ENCODE measurements at places on chromosomes 12 and 14. TPM values are rescaled to one million over a fixed set of nuclear protein-coding genes. Genes with fewer than 3 reads are reported as not detected.
A peak's percentile ranks its signal among the peaks of the same experiment; 100 is the strongest.

DNA sequence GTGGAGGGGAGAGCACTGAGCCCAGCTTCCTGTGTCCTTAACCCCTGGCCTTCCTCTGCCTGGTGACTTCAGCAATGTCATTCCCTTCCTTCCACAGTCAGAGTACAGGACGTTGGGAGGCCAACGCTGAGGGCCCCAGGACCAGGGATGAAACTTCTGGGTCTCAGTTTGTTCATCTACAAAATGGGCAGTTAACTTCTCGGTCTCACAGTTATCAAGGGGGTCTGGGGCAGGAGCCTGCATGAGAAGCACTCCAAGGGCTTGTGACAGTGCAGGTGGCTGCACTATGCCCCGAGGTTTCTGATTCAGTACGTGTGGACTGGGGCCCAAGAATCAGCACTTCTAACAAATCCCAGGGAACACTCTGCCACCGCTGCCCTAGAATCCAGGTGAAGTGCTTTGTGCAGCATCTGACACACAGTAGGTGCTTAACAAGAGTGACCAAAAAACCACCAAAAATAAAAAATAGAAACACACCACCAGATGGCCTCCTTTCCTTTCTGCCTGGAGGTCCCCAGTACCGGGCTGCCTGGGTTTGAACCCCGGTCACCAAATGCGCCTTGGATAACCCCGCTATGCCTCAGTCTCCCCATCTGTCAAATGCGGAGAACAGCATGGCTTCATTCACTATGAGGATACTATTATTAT lies 80.4 kb downstream of the RFLNA start:
- H3K36me3 ChIP-seq: peaks cover 3% of the 10 kb centered on the region
- no peak overlapping the region for H3K4me3 ChIP-seq
- no peak for DNase-seq
- no peak overlapping the region for H3K27ac ChIP-seq
- no peaks in the 10 kb centered on the region for H3K27me3 ChIP-seq

DNA sequence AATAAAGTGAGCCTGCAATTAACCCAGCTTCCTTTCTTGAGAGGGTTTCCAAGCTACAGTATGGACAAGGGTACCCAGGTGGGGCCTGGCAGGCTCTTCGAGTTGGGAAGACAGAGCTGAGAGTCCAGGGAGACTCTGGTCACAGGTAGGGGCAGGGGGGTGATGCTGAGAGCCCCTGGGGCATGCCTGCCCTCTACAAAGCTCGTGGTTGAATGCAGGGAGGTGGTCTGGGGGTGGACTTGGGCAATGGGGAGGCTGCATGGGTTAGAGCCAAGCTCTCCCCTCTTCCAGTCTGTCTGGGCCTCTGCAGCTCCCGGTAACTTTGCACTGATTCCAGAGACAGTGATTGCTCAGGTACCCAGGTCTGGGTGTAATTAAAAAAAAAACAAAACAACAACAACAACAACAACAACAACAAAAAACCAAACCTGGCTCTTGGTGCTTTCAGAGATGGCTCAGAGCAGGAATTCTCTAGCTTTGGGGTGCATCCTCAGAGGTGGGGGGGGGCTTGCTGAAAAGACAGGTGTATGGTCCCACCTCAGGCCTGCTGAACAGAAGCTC lies 30.8 kb upstream of the PPP2R5C start:
- no peaks in the 10 kb centered on the region for H3K27me3 ChIP-seq
- H3K4me1 ChIP-seq: peaks cover 32% of the 10 kb centered on the region
- DNase-seq: no peak
- peak overlapping the region; percentile 95 for H3K27ac ChIP-seq
- H3K4me3 ChIP-seq: peak overlapping the region; percentile 62
- no peaks in the 10 kb centered on the region for H3K36me3 ChIP-seq

DNA sequence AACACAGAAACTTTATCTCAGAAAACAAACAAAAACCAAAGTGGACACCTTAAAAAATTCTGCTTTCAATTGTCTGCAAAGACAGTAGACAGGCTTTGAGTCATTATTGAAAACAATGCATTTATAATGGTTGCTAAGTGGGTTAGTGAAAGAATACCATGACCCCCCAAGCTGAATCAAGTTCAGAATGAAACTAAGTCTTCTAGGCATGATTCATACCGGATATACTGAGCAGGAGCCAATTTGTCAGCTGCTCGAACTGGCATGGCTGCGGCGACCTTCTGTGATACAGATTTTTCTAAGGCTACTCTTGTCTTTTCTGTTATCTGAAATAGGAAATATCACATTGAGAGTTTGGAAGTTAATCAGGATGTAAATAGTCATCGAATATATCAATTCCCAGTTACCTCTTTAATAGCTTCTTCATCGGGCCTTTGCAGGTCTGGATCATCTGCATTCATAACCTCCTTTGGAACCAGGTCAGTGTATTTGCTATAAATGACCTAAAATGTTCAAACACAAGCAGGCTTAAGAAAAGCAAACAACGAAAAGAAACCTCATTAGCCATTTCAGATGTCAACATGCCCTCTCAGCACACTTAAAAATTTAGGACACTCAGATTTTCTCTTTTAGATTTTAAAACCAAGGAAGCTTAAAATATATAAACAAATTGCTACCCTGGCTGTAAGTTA lies 22.3 kb downstream of the SNW1 start:
- H3K27me3 ChIP-seq: no peaks in the 10 kb centered on the region
- no peak overlapping the region for H3K4me3 ChIP-seq

- no peaks in the 10 kb centered on the region for H3K27me3 ChIP-seq
- no peak overlapping the region for H3K27ac ChIP-seq
- peaks cover 13% of the 10 kb centered on the region for H3K36me3 ChIP-seq
- no peak for DNase-seq
These were observed 69.9 kb upstream of the PSMA6 start for GRCh38 chr14:35222324-35222723.

GRCh38 chr14:99733540-99734405 lies 49.7 kb downstream of the CYP46A1 start:
- H3K36me3 ChIP-seq: no peaks in the 10 kb centered on the region
- no peak for DNase-seq
- H3K4me1 ChIP-seq: no peaks in the 10 kb centered on the region
- no peak overlapping the region for H3K27ac ChIP-seq
- H3K4me3 ChIP-seq: no peak overlapping the region

- no peak overlapping the region for H3K27ac ChIP-seq
- H3K27me3 ChIP-seq: no peaks in the 10 kb centered on the region
- no peak overlapping the region for H3K4me3 ChIP-seq
- no peaks in the 10 kb centered on the region for H3K36me3 ChIP-seq
- DNase-seq: no peak
These were observed 36.4 kb downstream of the TMTC2 start for GRCh38 chr12:82723093-82723492.

GRCh38 chr12:92134638-92135274 lies 10.9 kb downstream of the BTG1 start:
- DNase-seq: no peak
- peak overlapping the region; percentile 70 for H3K4me3 ChIP-seq
- peak overlapping the region; percentile 88 for H3K27ac ChIP-seq
- peaks cover 61% of the 10 kb centered on the region for H3K36me3 ChIP-seq

DNA sequence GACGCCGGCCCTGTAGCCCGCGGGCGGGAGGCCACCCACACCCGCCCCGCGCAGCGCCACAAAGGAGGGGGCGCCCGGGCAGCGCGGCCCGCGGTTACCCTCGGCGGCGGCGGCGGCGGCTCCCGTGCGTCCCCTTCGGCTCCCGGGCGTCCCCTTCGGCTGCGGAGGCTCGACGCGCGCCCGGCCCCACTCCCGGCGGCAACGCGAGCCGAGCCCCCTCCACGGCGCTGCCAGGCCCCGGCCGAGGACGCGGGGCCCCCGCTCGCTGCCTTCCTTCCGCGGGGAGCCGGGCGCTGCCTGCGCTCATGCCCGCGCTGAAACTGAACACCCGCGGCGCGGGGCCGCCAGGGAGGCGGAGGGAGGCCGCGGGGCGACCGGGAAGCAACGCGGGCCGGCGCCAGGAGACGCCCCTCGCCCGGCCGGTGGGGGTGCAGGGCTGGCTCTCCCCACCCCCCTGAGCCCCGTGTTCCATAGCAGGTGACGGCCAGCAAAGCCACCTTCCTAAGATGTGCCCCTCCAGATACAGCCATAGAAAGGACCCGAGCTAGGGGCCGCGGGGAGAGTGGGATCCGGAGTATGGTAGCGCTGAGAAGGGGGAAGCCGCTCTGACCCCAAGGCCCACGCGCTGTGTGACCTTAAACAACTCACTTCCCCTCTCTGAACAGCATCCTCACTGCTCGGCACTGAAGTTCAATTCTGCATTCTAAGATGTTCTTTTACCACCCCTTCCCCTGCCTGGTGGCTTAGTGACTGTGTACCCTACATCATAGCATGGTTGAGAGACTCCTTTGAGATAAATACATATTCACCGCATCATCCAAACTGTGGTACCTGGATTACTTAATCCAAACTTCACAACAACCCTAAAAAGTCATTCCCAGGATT lies 42.8 kb downstream of the KDM2B start:
- peaks cover 54% of the 10 kb centered on the region for H3K4me1 ChIP-seq
- no peaks in the 10 kb centered on the region for H3K27me3 ChIP-seq
- DNase-seq: peak; percentile 41
- H3K36me3 ChIP-seq: peaks cover 16% of the 10 kb centered on the region
- H3K4me3 ChIP-seq: peak overlapping the region; percentile 80
- peak overlapping the region; percentile 71 for H3K27ac ChIP-seq

GRCh38 chr12:20450591-20451180 lies 82.3 kb downstream of the PDE3A start:
- no peaks in the 10 kb centered on the region for H3K4me1 ChIP-seq
- no peak for DNase-seq
- H3K4me3 ChIP-seq: no peak overlapping the region

- peaks cover 38% of the 10 kb centered on the region for H3K4me1 ChIP-seq
- DNase-seq: no peak
- H3K27me3 ChIP-seq: peaks cover 92% of the 10 kb centered on the region
- no peaks in the 10 kb centered on the region for H3K36me3 ChIP-seq
These were observed 1.9 kb downstream of the COL2A1 start for GRCh38 chr12:48002414-48002730.

DNA sequence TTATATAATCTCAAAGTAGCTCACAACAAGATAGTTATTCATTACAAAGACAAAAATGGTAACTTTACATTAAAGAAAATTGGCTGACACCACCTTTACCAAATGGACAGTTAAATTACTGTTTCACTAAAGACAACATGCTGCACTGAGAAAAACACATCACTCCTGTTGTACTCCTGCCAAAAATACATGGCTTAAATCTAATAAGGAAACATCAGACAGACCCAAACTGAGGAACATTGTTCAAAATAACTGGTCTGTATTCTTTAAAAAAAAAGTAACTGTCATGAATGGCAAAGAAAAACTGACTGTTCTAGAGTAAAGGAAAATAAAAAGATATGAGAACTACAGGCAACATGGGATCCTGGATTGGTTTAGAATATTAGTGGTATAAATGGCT lies 151.3 kb upstream of the DCN start:
- no peak overlapping the region for H3K4me3 ChIP-seq
- H3K27ac ChIP-seq: no peak overlapping the region
- no peaks in the 10 kb centered on the region for H3K4me1 ChIP-seq
- peaks cover 16% of the 10 kb centered on the region for H3K27me3 ChIP-seq
- no peak for DNase-seq

- H3K36me3 ChIP-seq: peaks cover 5% of the 10 kb centered on the region
- no peak overlapping the region for H3K27ac ChIP-seq
- no peak overlapping the region for H3K4me3 ChIP-seq
These were observed 145.8 kb upstream of the TMPO start for GRCh38 chr12:98369581-98369980.

DNA sequence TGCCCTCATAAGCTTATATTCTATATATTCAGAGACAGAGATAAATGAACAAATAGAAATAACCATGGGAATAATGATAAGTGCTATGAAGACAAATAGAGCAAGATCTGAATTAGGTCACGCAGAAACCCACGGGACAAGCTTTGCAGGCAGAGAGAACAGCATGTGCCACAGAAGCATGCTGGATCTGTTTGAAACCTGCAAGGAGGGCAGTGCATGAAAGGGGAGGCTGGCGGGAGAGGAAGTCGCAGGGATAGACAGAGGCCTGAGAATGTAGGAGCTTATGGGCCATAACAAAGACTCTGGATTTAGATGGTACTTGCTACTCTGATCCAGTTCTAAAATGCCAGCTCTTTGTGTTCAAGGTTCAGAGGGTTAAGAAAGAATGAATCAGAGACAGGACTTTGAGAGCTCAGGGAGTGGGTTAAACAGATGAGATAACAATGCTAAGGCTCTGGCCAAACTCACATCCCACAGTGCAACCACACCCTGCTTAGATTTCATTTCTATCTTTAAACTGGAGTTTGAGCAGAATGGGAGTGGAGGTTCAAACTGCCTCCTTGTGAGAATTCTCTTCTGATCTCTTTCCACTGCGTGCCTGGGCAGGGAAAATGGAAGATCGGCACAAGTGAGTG lies 49.2 kb upstream of the PPP1R12A start:
- no peak overlapping the region for H3K27ac ChIP-seq
- no peak overlapping the region for H3K4me3 ChIP-seq
- H3K36me3 ChIP-seq: no peaks in the 10 kb centered on the region
- peaks cover 18% of the 10 kb centered on the region for H3K27me3 ChIP-seq
- no peaks in the 10 kb centered on the region for H3K4me1 ChIP-seq
- no peak for DNase-seq

GRCh38 chr12:130357241-130357640 lies 19.6 kb downstream of the PIWIL1 start:
- no peaks in the 10 kb centered on the region for H3K27me3 ChIP-seq
- no peak overlapping the region for H3K4me3 ChIP-seq
- no peak overlapping the region for H3K27ac ChIP-seq
- peaks cover 5% of the 10 kb centered on the region for H3K4me1 ChIP-seq

DNA sequence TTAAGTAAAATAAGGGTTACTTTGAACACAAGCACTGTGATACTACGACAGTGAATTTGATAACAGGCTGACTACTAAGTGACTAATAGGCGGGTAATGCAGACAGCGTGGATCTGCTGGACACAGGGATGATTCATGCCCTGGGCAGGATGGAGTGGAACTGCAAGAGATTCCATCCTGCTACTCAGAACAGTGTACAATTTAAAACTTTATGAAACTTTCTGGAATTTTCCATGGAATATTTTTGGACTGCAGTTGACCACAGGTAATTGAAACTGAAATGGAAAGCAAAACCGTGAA lies 46.0 kb downstream of the YEATS4 start:
- no peak for DNase-seq
- H3K27ac ChIP-seq: no peak overlapping the region
- peaks cover 13% of the 10 kb centered on the region for H3K36me3 ChIP-seq
- no peak overlapping the region for H3K4me3 ChIP-seq

- H3K27ac ChIP-seq: no peak overlapping the region
- peaks cover 14% of the 10 kb centered on the region for H3K4me1 ChIP-seq
- DNase-seq: no peak
- H3K27me3 ChIP-seq: peaks cover 8% of the 10 kb centered on the region
- H3K36me3 ChIP-seq: no peaks in the 10 kb centered on the region
- H3K4me3 ChIP-seq: no peak overlapping the region
These were observed 244.7 kb upstream of the KRR1 start for GRCh38 chr12:75756111-75756510.

The SLC25A3 gene
- 407 TPM for total RNA-seq

The B4GALNT3 gene
- total RNA-seq: 10.9 TPM

The RIPK3 gene
- 26.9 TPM for total RNA-seq

The BHLHE41 gene
- total RNA-seq: not detected

The KRT2 gene
- total RNA-seq: 0.10 TPM

The VRK1 gene
- total RNA-seq: 76.5 TPM

The MGP gene
- total RNA-seq: 0.34 TPM

The NELL2 gene
- total RNA-seq: 47.4 TPM

The DPF3 gene
- 10.3 TPM for total RNA-seq

The SYNDIG1L gene
- not detected for total RNA-seq

The IFI27 gene
- 116 TPM for total RNA-seq

Data from activated CD8-positive, alpha-beta T cell treated with anti-CD3 and anti-CD28 coated beads, Interleukin-2, amount 10 ng/mL, durations not matched to agents 7 days and 5 days (primary cell).